Mesenchymal stem cell (in vitro differentiated cells and primary cell): ENCODE measurements at places on chromosomes 2 and 18.
A peak's percentile ranks its signal among the peaks of the same experiment; 100 is the strongest.

GRCh38 chr2:236939721-236940231 lies 145.9 kb upstream of the COPS8 start:
- DNase-seq = peak; percentile 60

DNA sequence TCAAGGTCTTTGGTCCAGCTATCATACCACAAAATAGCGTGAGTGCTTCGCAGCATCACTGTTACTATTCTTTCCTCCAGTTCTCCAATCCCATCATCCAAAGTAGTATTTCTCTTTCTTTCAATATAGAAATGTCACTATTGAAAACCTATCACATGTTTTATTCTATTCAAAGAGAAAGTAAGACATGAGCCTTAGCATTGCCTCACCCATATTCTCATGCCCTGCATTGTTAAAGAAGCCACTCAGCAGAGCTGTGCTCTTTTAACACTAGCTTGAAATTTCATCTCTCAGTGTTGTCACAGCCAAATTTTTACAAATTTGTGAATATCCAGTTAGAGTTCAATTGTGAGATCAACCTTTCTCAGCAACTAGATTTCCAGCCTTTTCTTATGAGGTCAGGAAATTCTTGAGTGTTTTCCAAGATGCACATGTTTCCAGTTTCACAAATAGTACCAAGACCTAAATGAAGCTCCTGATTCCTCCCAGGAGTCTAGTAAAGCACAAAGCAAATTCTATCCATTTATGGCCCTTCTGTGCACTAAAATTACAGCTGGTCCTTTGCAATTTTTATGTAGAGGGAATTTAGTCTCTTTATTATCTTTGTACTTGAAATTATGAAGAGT lies 343.7 kb downstream of the SPAG16 start:
- no peak for DNase-seq

- no peak for DNase-seq
Measured at GRCh38 chr2:17313261-17313660, 205.0 kb downstream of the RAD51AP2 start.

DNA sequence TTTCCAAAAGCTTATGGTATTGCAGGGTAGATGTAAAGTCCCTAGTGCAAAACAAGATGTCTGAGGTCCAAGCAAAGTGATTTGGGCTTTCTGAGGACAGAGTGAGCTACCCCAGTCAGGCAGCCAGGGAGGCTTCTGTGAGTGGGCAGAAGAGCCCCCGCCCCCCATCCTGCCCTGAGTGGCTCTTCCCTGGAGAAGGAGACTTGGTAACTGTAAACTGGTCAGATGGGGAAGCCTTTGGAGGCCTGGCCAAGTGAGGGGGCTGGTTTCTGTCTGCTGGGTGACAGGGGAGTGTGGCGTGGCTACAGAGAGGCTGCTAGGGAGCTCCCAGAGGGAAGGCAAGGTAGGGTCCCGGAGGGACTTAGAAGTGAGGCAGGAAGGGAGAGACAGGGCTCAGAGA lies 181.3 kb upstream of the HAAO start:
- DNase-seq = peak; percentile 47

GRCh38 chr2:213101692-213102460 lies 49.5 kb downstream of the IKZF2 start:
- no peak for DNase-seq

DNA sequence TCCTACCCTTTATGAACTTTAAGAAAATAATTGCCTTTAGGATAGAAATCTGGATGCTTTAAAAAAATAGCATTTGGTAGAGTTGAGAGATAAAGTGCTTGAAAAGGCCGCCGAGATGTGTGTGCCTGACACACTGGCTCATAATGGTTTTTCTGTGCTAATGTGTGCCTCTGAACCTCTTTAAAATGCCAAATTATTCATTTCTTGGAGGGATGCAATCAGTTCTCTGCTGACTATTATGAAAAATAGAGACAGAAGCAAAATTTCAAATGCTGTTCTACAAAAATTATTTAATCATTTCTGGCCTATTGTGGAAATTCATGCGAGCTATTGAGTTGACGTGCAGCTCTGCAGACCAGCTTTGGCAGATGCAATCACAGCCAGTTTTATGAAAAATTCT lies 18.0 kb upstream of the MBP start:
- DNase-seq = no peak

GRCh38 chr18:73752546-73752945 lies 395.1 kb downstream of the FBXO15 start:
- DNase-seq = peak; percentile 66

DNA sequence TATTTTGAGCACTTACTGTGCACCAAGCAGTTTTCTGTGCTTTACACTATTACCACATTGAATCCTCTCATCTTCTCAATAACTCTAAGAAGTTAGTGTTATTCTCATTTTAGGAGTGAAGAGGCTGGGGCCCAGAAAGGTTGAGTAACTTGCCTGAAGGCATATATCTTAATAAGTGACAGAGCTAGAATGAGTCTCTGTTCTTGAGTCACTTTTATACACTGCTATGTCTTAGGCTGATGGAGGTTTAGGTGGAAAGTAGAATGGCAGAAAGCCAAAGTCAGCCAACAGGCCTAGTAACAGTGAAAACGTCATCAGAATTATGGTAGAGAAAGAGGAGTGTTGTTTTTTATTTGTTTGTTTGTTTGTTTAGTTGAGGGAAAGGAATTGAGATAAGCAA lies 27.9 kb upstream of the RPE start:
- DNase-seq = no peak

DNA sequence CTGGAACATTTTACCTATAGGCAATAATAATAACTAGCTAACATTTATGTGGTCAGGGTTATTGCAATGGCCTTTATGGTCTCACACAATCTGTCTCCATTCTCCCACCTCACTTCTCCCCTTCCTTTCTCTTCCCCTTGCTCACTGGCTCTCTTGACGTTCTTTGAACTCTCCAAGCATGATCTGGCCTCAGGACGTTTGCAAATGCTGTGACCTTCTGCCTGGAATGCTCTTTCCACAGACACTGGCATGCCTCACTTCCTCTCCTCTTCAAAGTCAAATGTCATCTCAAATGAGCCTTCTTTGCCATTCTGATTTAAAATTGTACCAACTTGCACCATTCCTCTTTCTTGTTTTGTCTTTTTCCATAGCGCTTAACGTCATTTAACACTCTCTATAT lies 25.3 kb upstream of the GCG start:
- DNase-seq = no peak

- DNase-seq = no peak
Measured at GRCh38 chr2:158940356-158940755, 28.1 kb upstream of the TANC1 start.

DNA sequence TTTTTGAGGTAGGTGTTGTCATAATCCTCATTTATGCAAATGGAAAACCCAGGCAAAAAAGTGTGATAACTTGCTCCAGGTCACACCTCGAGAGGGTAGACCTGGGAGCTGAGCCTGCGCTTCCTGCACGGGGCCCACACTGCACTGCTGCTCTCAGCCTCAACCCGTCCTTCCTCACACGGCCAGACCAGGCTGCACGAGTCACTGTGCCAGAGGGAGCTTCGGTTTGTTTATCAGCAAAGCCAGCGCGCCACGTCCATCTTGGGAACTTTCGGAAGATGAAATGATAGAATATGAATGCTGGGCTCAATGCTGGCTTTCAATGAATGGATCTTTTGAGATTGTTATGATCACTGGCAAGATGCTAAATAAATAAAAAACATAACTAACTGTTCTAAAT lies 14.4 kb downstream of the COPS9 start:
- no peak for DNase-seq

GRCh38 chr2:160505256-160505655 lies 11.6 kb upstream of the RBMS1 start:
- DNase-seq = no peak

DNA sequence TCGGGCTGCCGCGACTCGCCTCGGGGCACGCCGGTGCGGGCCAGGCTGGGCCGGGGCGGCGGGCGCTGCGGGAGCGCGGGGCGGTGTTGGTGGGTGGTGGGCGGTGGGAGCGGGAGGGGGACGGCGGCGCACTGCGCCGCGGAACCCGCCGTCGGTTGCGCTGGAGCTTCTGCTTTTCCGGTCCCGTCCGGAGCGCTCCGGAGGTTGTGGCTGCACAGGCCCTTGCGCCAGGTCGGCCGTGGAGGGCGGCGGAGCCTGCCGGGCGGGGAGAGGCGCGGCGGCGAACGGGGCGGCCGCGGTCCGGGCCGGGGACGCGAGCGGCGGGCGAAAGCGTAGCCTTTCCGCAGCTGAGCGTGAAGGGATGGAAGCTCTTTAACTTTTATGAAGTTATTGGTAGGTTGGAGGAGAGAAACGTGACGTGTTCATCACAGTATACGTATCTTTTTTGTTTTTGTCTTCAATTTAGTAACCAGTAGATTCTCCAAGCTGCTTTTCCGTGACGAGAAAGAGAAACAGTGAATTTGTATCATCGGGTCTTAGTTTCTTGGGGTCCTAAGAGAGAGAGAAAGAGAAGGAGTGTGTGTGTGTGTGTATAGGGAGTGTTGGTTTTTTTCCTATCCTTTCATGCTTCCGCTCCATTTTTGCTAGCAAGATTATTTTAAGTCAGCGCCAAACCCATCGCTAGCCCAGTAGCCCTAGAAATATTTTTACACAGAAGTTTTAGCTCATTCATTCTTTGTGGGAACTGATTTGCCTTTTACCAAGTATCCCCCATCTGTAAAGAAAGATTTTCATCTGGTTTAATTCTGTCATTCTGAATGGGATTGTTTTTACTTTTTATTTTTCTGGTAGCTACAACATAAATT lies 535 bp downstream of the ATG4B start:
- DNase-seq = peak; percentile 46

GRCh38 chr2:177772529-177772928 lies 300.0 kb downstream of the PDE11A start:
- peak; percentile 56 for DNase-seq

- DNase-seq = no peak
Measured at GRCh38 chr2:166895243-166895642, 7.0 kb downstream of the XIRP2 start.

DNA sequence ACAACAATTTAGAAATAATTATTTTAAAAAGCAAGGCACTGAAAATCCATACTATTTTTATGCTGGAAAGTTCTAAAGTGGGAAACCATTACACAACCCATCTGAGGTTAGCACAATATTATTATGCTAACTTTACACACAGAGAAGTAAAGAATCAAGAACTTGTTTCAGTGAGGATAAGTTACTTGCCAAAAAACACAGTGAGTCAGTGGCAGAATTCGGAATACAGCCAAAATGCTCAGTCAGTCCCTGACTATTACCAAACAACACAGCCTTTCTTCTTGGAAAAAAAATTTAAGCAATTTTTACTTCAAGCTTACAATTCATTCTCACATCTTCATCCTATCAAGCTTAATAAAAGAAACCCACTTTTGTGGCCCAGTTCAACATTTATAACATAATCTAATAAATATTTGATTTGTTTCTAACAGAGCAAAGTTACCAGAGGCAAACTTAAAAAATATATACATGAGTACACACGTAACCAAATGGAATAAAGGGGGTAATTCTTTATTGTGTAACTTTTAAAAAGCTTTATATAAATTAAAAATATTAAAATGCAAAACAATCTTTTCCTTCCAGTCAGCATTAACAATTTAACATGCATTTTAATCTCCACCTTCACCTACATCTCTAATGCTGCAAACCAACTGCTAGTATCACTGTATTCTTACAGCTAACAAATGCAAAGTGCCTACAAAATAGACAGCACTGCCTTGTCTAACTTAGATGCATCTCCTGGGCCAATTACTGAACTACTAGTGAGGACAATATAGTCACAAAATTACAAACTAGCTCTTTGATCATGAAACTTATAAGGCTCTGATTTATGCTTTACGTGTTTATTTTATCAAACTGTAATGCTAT lies 55.2 kb downstream of the CCDC88A start:
- peak; percentile 15 for DNase-seq

GRCh38 chr2:50556934-50557575 lies 474.9 kb downstream of the NRXN1 start:
- peak; percentile 81 for DNase-seq

DNA sequence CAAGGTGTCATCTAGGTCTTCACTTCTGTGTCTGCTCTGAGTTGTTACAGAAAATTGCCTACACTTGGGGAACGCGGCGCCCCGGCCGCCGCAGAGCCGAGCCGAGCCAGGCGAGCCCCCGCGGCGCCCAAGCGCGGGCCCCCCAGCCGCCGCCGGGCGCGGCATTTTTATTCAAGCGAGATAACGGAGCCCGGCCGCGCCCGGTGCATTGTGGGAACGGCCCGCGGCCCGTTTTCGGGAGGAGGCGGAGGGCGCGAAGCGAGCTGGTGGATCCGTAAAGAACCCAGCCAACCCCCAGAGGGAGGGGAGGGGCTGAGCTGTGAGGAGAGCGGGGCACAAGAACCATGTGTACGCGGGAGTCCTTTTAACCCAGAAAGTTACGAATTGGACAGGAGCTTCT lies 191.8 kb downstream of the FTCDNL1 start:
- DNase-seq = peak; percentile 35

GRCh38 chr2:241658296-241658695 lies 20.8 kb downstream of the ATG4B start:
- DNase-seq = no peak

DNA sequence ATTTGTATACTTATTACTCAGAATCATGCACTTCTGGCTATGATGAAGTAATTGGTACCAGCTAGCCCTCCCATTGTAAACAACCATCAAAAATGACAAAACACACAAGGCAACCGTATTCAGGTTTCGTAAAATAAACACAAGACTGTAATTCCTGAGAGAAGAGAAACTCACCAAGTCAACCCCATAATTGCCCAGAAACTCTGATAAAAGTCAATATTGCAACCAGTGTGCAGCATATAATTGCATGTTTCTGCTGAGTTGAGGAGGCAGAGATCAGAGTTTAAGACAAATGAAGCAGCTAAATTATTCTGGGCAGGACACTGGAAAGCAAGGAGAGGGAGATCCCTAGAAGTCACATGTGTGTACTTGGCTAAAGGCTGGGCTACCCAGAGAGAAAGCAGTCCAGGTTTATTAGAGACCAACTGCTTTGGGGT lies 90.3 kb downstream of the ROCK2 start:
- DNase-seq = peak; percentile 83

- DNase-seq = no peak
Measured at GRCh38 chr2:27025861-27026851, 6.6 kb upstream of the TMEM214 start.

DNA sequence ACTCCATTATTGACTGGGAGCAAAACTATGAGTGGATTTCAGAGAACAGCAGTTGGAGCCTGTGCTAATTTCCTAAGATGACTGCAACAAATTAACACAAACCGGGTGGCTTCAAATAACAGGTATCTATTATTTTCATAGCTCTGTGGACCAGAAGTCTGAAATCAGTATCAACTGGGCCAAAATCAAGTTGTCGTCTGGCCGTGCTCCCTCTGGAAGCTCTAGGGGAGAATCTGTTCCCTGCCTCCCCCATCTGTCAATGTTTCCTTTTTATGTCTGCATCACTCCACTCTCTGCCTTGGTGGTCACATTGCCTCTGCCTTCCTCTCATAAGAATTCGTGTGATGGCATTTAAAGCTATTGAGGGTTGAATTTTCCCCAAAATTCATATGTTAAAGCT lies 269.8 kb downstream of the TMX3 start:
- no peak for DNase-seq

GRCh38 chr2:12549641-12550040 lies 167.1 kb upstream of the TRIB2 start:
- DNase-seq = peak; percentile 15

- DNase-seq = no peak
Measured at GRCh38 chr2:226873826-226874225, 38.0 kb downstream of the RHBDD1 start.

- DNase-seq = peak; percentile 77
Measured at GRCh38 chr18:24212939-24213338, 74.1 kb downstream of the CABYR start.
